Pericardium fibroblast (primary cell): ENCODE measurements at places on chromosomes 1 and 21. TPM values are rescaled to one million over a fixed set of nuclear protein-coding genes. Genes with fewer than 3 reads are reported as not detected.

The CRP gene
- total RNA-seq = 0.23 TPM in 1 of 2 replicates, not detected in the other

The GJA5 gene
- total RNA-seq = not detected in 2 replicates

The TEX35 gene
- 0.35 TPM in 1 of 2 replicates, not detected in the other for total RNA-seq

The OR2L2 gene
- not detected in 2 replicates for total RNA-seq

The RORC gene
- under 0.01 TPM in 1 of 2 replicates, not detected in the other for total RNA-seq

The AADACL4 gene
- 0.58 TPM in 1 of 2 replicates, not detected in the other for total RNA-seq

The KIF26B gene
- total RNA-seq = 11.6 and 12.4 TPM in 2 replicates

The RAP1GAP gene
- 0.82 TPM in 1 of 2 replicates, not detected in the other for total RNA-seq

The XCL2 gene
- total RNA-seq = not detected in 2 replicates

The ETV3 gene
- total RNA-seq = 8.2 and 9.2 TPM in 2 replicates

The LIPI gene
- total RNA-seq = not detected in 2 replicates

The CD1E gene
- total RNA-seq = not detected in 2 replicates

The FYB2 gene
- not detected in 2 replicates for total RNA-seq

The NRDC gene
- total RNA-seq = 46.0 and 59.7 TPM in 2 replicates

The KPRP gene
- total RNA-seq = not detected in 2 replicates

The GPR37L1 gene
- not detected in 2 replicates for total RNA-seq

The C1orf87 gene
- not detected in 2 replicates for total RNA-seq

The DCDC2B gene
- not detected in 2 replicates for total RNA-seq

The S100A7 gene
- total RNA-seq = not detected in 2 replicates

The GALNT2 gene
- 81.2 and 87.1 TPM in 2 replicates for total RNA-seq
